Fibroblast of skin of back (primary cell): ENCODE measurements at places on chromosomes 6 and 20.

GRCh38 chr20:50630578-50631263 is 60.6 kb downstream of the RIPOR3 start:
- no peak for DNase-seq

DNA sequence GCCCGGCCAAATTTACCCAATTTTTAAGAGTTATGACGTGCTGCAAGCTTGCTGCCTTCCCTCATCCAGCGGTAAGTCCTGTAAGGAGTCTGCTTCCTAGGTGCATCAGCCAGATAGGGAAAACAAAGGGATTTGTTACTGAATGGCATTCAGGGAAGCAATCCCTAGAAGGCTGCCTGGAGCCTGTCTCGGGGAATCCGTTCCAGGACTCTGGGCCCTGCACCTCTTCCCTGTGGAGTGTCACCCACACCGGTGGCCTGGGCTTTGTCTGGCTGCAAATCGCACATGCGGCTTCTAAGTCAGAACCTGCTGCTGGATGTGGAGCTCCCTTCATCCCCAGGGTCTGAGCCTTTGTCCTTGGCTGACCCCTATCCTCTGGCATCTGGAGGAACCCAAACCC is 7.0 kb downstream of the MYT1 start:
- no peak for DNase-seq

GRCh38 chr6:43985329-43985728 is 141.9 kb downstream of the MRPL14 start:
- DNase-seq = no peak

DNA sequence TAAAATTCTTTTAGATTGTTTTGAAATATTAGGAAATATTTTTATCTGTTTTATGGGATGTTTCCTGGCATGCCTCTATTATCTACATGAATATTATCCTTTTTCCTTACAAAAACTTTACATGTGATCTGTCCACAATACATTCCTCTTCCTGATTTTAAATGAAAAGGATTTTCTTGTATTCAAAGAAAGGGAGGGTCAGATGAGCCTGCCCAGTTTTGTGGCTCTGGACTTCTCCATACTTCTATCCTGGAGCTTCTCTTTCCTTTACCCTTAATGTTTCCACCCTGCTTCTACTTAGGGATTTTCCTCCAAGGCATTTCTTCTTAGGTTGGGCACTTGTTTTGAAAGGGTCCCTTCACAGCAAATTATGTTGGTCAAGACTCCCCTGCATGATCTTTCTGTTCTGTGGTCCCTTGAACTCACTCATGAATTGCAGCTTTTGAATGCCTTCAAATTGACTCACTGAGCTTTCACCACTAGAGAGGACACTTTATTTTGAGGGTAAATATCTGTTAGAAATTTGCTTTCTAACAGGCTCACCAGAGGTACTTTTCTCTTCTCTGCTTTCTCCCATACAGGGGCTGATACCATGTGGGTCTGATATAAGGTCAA is 104.9 kb downstream of the CENPW start:
- DNase-seq = peak; percentile 60

- DNase-seq = no peak
Observed at GRCh38 chr6:12028213-12028612, 16.1 kb downstream of the HIVEP1 start.

- DNase-seq = no peak
Observed at GRCh38 chr6:84304881-84305280, 77.4 kb upstream of the CEP162 start.

DNA sequence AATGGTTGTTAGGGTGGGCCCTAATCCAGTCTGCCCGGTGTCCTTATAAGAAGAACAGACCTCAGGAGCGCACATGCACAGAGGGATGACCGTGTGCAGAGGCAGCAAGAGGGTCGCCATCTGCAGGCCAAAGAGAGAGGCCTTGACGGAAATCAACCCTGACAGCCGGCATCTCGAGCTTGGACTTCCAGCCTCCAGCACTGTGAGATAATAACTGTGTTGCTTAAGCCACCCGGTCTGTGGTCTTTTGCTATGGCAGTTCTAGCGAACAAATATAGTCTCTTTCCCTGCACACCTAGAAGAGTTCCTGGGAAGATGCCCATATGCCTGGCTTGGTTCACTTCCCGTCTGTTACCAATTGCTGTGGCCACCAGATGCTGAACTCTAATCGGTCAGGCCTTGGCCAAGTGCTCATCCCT is 35.3 kb upstream of the PTGIS start:
- peak; percentile 47 for DNase-seq

GRCh38 chr6:144583614-144583954 is 298.4 kb downstream of the UTRN start:
- no peak for DNase-seq

DNA sequence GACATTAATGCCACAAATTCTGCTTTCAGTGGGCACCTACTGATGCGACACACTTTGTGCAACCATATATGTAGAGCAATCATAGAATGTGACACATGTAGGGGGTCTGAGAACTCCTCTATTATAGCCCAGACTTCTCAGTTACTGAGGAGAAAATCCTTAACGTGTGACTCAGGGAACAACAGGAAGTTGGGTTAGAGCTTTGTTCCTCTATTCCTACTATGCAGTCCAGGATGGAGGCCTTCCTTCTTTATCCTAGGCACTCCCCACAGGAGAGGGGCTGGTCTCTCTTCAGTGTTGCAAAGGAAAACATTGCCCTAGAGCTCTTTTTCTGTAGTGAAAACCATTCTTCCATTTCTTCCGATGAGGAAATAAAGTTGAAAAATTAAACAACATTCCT is 39.6 kb upstream of the RCAN2 start:
- DNase-seq = peak; percentile 62

DNA sequence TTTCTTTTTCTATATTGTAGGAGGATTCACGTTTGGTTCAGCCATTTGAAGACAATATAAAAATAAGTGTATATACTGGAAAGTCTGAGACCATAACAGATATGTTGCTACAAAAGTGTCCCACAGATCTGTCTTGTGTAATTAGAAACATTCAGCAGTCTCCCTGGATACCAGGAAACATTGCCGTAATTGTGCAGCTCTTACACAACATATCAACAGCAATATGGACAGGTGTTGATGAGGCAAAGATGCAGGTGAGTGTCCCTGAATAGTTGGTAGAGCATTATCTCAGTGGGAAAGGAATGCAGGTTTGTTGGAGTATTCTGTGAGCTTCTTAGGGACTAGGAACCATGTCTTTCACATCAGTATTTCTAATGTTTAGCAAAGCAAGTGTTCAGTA is 18.3 kb upstream of the ADGRF4 start:
- no peak for DNase-seq

GRCh38 chr6:128569732-128570679 is 49.6 kb upstream of the PTPRK start:
- peak; percentile 96 for DNase-seq

DNA sequence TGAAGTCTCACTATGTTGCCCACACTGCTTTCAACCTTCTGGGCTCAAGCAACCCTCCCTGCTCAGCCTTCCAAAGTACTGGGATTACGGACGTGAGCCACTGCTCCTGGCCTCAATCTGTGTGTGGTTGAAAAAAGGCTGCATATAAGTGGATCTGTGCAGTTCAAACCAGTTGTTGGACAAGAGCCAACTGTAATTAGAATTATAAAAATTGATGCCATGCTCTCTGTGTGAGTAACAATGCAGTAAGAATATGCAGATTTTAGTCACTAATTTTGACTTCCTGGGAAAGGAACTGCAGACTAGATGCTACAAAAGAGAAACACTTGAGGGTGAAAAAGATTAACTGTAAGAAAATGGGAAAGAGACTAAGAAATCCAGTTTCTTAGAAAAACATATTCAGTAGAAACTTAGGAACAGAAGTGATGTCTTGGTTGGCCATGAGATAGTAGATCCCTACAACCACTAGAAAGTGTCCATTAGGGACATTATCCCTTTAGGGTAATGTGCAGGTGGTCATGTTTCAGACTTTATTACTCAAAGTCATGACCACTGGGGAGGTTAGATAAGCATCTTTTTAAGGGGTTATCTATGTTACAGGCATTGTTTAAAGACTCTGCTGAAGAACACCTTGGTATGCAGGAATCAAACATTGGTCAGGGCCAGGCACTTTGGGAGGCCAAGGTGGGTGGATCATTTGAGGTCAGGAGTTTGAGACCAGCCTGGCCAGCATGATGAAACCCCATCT is 26.3 kb downstream of the ITCH start:
- peak; percentile 28 for DNase-seq

- DNase-seq = no peak
Observed at GRCh38 chr6:25332655-25333071, 53.5 kb downstream of the CARMIL1 start.

DNA sequence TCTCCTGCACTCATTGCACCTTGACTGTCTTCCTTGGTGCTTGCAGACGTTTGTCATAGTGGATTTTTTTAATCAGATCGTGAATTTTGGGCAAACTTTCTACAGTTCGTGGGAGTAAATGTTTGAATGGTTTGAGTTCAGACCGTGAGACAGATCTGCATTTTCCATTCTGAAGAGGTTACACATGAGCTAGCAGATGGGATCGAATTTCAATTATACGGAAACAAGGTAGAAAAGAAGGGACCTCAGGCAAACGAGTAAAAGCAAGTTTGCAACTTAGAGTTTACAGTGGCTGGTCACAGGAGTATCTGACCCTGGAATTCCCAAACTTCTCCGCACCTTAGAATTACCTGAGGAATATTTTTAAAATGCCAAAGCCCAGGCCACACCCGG is 17.2 kb upstream of the NCR2 start:
- DNase-seq = no peak

- DNase-seq = no peak
Observed at GRCh38 chr20:49750611-49751396, 37.1 kb upstream of the B4GALT5 start.

DNA sequence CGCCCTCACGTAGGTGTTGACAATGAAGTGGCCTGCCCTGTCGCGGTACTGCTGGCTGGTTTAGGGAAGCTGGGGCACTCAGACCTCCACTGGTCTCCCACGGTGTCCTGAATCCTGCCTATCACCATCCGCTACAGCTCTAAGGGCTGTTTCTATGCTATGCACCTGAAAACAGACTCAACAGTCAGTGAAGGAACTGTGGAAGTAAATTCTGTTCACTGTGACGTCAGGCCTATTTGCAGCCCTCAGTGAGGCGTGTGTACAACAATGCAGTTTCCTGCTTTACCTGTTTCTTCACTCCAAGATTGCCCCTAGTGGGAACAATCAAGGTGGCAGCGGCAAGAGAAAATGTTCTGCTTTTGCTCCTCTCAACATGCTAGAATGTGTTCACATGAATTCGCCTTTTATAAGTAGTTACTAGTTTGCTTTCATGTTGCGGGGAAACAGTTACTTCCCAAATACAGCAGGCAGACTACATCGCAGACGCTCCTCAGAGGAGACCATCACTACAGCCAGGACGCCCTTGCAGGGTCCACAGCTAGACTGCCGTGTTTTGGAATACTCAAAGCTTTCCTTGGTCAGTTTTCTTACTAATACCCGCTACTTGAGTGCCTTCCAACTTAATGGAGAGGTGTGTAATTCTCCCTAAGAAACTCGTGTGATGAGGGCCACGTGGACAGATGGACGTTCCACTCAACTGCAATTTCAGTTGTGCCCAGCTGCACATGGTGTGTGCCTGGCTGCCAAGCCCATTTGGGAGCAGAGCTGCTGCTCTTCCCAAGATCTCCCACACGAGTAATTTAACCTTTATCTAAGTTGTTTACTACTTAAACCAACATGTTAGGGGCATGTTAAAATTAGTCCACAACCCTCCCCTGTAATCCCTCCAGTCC is 25.4 kb downstream of the DIDO1 start:
- DNase-seq = no peak

DNA sequence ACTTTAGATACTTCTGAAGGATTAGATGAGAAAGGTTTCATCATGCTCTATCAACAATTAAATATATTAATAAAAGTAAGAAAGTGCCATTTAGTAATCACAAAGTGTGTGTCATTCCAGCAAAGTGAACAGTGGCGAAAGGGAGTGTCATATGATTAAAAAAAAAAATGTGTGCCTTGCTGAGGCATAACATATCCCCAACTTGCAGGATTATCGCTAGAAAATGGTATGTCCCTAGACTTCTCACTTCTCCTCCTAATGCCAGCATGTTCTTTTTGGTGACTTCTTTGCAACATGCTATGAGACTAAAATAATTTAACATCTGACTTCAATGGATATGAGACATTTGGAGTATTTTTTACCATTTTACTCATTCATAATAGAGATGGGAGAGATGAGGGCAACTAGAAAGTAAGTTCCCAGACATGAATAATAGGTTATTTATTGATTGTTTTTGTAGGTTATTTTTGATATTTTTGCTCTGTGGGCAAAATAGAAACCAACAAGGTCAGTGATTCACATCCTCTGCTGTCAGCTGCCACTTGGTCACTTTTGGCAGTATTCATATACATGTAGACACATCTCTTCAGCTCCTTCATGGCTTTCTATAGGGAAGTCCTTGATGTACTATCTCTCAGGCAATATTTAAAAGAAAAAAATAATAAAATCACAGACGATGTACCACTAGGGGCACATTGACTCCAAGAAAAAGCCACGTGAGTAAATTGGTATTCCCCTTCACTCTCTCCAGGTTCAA is 370.1 kb downstream of the BMP2 start:
- DNase-seq = no peak

GRCh38 chr6:55212156-55212555 is 37.8 kb downstream of the HCRTR2 start:
- DNase-seq = peak; percentile 85

GRCh38 chr20:1588533-1589460 is 31.0 kb downstream of the SIRPB1 start:
- DNase-seq = no peak

DNA sequence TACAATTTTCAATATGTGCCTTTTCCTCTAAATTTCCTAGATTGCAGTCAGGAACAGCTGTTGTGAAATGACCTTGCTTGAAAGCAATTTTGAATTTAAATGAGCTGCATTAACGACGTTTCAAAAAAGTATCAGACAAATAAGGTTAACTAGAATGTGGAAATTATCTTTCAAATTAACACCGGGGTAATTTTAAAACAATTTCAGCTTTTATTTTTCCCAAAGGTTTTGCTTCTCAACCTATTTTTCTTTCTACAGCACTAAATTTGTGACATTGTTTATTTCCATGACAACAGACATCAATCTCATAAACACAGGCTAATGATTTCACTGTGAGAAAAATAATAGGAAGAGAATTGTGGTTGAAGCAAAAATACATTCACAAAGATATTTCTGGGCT is 38.5 kb downstream of the COL12A1 start:
- DNase-seq = no peak

DNA sequence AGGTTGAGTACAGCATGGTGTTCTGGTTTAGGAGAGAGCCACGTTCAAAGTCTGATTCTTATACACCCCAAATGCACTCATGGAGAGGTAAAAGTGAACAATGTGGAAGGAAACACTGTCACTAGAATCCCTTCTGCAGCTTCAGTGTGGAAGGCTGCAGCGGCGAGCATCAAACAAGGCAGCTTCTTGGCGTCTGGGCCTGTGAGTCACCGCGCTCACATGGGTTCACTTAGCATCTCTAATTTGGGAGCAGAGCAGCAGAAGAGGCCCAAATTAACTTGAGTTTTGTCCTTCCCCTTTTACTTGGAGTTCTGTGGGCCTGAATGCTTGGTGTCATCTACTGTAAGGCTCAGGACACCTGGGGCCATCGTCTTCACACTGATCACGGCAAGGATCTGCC is 10.9 kb upstream of the E2F1 start:
- peak; percentile 68 for DNase-seq

- DNase-seq = peak; percentile 52
Observed at GRCh38 chr6:75735491-75736186, 13.4 kb upstream of the MYO6 start.
